ENCODE measurements at places on chromosomes 12 and 14.

GRCh38 chr12:31740628-31741027 lies 11.8 kb upstream of the AMN1 start:
- no peak for DNase-seq

GRCh38 chr12:77918046-77918445 lies 87.4 kb downstream of the NAV3 start:
- no peak for DNase-seq

DNA sequence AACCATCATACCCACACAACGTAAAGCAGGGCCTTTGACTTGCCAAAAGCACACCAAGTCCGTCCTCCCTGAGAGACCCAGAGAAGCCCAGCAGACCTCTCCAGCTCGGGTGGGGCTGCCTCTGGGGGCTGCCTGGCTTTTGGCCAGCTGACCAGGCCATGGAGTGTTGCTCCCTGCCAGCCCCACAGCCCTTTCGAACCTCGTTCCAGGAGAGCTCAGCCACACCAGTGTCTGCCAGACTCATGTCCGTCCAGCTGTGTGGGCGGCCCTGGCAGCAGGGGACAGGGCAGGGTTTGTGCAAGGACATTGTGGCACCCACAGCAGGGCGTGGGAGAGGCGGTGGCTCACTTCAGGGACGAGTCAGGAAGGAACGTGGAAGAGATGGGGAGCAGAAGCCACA lies 22.6 kb upstream of the IRF2BPL start:
- peak; percentile 81 for DNase-seq

DNA sequence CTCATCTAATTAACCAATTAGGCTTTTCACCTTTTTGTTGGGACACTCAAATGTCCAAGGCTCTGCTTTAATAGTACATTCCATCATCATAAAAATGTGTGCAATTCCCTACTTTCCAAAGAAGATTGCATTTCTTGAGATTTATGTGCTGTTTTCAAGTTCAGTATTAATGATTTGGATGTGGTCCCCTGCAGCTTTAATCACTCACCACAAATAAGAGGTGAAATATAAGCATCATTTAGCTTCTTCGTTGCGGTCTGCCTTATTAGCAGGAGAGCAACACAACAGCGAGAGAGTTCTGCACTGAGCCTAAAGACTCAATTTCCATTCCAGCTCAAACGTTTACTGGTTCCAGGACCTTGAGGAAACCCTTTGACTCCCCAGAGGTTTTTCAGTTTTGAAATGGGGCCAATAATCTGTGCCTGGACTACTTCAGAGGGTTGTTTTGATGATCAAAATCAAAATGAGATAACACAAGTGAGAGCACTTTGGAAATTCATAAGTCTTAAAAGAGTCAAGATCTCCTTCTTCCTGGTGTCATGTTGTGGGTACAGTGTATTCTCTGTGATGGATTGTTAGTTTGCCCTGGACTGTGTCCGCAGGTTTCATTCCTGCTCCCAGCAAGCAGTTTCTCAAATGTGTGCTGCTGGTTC lies 53.1 kb downstream of the RERG start:
- DNase-seq, result no peak

DNA sequence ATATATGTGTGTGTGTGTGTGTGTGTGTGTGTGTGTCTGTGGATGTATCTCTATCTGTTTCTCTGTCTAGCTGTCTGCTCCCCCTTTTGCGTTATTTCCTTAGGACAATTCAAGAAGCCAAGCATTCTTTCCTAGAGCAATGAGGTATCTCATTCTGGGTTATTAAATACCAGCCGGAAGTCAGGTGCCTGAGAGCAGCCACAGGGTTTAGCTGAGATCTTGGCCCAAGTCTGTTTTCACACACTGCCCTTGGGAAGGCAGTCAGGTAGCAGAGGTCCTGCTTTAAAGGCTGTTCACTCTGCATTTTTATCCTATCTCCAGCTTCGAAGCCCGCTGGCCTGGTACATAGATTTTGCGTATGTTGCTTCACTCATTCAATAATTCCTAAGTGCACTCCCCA lies 76.8 kb downstream of the TSPAN9 start:
- DNase-seq, result no peak

DNA sequence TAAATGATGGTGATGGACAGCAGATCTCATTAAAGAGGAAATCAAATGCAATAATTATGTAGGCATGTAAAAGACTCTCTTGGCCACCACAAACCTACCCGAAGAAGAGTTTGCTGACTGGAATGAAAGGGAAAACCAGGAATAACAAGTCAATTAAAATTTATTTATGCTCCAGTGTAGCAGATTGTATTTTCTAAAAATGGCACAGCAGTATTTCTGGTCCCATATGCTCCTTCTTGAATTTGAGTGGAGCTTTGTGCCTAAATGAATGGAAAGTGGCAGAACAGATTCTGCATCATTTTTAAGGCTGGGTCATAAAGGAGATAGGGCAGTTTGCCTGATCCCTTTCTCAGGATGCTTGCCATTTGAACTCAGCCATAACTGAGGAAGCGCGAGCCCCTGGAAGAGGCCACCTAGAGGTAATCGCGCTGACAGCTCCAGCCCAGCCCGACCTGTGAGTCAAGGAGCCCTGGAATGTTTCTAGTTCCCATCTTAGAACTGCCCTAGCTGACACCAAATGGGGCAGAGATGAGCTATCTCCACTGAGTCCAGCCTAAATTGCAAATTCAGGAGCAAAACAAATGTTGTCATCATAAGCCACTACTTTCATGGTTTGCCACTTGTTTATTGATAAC lies 229.2 kb upstream of the TMTC1 start:
- no peak for DNase-seq

DNA sequence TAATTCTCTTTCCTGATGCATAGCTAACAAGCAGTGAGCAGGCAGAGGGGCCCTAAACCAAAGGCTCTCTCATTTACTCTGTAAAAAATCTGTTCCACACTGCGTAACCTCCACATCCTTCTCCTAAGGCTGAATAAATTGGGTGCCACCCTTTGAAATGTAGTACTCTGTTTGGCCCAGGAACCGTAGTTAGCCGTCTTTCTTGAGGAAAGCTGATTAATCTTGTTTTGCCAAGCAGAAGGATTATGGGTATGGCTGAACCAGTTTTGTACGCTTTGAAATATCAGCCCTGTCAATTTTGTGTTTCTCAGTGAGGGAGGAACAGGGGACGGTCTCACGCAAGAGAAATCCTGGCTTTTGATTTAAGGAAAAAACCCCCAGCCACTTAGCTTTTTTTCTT lies 19.7 kb downstream of the EML1 start:
- DNase-seq, result peak; percentile 3

- DNase-seq, result peak; percentile 95
Measured at GRCh38 chr12:92899386-92900001, 29.6 kb downstream of the EEA1 start.
